ENCODE measurements at places on chromosomes 7 and 10.

GRCh38 chr7:45482451-45482850 is 91.7 kb upstream of the ADCY1 start:
- no peak for DNase-seq

DNA sequence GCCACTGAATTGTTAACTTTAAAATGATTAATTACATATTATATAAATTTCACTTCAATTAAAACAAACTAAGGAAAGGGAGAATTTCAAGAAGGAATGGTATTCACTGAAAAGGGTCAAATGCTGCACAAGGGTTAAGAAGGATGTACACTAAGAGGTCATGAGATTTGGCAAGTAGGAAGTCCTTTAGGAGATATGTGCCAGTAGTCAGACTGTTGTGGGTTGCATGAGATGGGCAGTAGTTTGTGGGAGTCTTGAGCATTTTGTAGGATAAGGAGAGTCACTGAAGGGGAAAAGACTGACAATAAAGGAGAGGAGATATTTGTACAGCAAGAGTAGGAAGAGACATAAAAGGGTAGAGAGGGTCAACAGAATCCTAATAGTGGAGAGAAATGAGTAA is 12.4 kb upstream of the PTPN12 start:
- no peak for DNase-seq

GRCh38 chr10:101467286-101467770 is 113.4 kb downstream of the BTRC start:
- DNase-seq = no peak

DNA sequence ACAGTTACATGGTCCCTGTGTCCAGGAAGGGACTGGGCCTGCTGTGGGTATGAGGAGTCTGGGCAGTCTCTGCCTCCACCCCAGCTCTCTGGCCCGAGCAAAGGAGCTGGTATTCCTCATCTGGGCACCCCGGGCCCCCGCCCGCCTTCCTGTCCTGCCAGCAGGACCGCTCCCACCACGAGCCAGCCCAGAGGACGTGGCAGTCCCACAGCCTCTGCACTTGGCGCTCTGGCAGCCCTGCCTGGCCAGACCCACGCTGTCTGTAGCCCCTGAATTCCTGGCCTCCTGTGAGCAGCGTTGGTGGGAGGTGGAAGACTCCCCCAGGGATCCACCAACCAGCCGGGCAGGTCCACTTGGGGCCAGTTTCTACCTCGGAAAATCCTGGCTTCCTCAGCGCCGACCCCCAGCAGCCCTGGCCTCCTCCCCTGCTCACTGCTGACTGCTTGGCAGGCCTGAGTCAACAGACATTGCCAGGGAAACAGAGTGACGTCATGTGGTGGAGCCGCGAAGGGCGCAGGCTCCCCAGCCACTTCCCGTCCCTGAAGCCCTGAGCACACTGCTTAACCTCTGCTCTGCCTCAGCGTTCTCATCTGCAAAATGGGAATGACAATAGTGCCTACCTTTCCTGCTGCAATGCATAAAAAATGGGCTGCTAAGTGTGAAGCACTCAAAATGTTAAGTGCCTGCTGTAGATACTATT is 21.6 kb upstream of the LIMK1 start:
- peak; percentile 60 for DNase-seq

GRCh38 chr10:72001033-72001395 is 36.8 kb downstream of the CHST3 start:
- no peak for DNase-seq
